Stimulated activated CD8-positive, alpha-beta memory T cell treated with anti-CD3 and anti-CD28 coated beads, Interleukin-4, amount 100 ng/mL, for 24 hours (primary cell): ENCODE measurements at places on chromosomes 1 and 21.

DNA sequence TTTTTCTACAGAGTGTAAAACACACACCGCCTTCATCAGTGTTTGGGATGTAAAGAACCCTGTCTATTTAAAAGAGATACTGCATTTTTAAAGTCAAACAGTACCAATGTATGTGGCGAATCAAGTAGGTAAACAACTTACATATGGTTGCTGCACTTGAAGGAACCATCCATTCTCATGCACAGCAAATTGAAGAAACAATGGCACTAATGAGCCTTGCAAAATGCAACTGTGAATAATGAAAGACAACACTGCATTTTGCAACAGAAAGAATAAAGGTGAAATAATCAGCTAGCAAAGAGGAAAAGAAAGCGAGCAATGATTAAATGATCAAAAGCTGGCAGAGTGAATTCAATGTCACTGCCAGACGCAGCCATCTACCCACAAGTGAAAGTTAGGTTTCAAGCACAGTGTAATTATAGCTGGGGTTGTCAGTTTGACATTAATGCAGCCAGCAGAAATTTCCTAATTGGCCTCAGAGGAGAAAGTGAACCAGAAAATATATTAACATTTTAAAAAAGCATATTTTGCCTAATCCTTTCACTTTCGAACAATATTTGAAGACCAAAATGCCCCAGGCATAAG is 10.9 kb upstream of the BARHL2 start:
- DNase-seq = no peak

DNA sequence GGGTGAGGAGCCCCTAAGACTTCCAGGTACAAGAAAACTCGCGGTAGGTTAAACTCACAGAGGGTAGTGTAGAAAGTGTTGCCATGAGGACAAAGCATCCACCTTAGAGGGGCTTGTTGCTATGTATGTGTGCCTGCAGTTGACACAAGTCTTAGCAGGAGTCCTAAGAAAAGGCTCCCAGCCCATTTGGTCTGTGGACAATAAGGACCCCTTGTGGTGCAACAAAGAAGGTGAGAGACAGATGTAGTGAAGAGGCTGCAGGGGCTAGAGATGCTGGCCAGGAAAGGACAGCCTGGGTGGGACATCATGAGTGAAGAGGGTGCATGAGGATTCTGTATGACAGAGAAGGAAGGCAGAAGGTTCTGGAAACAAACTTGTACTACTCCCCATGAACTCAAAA is 36.3 kb upstream of the IL10 start:
- DNase-seq = no peak

GRCh38 chr1:116950517-116951199 is 40.9 kb downstream of the PTGFRN start:
- DNase-seq = no peak

DNA sequence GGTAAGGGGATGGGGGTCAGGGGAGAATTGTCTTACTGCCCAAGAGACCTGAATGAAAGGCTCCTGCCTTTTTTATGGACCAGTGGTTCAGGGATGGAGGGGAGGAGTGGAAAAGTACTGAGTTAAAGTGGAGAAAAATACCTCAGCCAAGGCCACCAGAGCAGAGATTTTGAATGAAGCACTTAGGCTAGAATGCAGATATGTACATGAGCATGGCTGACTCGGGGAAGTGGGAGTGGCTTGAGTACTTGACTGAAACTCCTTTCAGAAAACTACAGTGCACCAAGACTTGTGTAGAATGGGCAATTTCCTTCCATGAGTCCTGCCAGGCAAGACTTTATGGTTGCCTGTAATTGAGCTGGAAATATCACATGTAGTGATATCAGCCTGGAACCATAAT is 429.6 kb upstream of the LRRC7 start:
- no peak for DNase-seq

DNA sequence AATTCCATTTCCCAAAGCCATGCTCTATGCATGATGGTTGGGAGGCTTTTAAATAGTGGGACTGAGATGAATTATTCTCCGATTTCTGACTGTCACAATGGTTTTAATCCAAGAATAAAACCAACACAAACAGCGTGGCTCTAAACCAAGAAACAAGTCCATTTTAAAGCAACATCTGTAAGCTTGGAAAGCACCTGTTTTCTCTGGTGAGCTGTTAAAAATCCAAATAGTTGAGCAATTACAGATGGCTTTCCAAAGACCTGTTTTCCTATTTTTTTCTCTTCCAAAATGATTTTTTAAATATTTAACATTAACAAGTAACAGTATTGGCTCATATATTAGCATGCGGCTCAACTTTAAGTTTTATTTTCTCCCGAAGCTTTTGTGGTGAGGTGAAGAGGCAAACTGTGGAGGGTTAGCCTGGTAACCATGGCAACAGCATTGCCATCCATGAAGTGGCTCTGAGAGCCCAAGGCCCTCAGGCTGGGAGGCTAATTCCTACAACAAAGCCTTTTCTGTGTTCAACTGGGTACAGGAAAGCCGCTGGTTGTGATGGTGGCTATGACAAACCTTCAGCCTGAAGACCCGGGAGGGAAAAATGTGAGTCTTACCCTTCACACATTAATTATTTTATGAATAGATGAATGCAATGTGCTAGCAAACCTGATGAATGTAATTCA is 56.7 kb upstream of the B3GALT5 start:
- no peak for DNase-seq

DNA sequence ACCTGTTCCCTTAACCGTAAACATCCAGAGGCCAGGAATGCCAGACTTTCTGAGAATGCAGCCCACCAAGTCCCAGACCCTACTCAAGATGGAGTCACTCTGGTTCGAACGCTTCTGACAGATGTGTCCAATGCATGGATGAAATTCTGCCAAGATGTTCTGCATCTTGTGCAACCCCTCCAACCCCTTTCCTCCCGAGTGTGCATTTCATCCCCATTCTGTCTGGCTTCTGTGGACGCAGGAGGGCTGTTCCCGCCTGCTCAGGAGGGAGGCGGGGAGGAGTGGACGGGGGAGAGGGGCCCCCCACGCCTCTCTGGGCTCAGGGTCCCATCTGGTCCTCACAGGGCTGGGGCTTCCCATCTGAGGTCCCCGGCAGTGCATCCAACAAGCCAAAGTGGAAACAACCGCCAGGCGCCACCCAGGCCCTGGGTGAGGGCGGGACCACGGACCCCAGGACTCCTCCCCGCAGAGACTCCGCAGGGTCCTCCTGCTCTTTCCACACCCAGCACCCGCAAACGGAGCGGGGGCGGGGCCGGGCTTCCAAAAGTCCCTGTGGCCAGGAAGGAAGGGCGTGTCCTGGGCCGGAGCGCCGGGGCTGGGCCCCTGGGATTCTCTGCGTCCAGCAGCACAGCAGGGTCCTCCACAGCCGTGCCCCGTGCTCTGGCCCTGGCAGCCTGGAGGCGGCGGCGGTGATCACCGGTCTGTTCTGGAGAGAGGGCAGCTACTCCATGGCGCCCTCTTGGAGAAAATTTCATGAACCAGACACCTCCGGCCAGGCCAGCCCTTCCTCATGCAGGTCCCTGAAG is 27.8 kb upstream of the SUMO3 start:
- DNase-seq = peak; percentile 54

DNA sequence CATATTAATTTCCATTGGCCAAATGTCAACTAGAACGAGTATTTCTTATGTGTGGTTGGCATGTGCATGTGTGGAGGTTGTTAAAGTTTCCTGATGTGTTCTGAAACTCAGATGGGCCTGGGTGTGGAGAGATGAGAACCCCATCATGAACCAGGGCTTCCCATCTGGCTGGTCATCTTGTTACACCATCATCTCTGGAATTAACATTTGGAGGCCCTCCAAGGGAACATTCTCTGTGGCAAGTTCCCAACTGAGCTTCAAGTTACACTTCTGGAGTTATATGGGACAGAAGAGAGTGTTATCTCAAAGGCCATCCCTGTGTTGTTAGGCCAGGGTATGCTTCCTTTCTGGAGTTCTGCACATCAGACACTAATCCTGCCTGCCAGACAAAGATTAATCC is 183.6 kb downstream of the TTLL7 start:
- DNase-seq = no peak

DNA sequence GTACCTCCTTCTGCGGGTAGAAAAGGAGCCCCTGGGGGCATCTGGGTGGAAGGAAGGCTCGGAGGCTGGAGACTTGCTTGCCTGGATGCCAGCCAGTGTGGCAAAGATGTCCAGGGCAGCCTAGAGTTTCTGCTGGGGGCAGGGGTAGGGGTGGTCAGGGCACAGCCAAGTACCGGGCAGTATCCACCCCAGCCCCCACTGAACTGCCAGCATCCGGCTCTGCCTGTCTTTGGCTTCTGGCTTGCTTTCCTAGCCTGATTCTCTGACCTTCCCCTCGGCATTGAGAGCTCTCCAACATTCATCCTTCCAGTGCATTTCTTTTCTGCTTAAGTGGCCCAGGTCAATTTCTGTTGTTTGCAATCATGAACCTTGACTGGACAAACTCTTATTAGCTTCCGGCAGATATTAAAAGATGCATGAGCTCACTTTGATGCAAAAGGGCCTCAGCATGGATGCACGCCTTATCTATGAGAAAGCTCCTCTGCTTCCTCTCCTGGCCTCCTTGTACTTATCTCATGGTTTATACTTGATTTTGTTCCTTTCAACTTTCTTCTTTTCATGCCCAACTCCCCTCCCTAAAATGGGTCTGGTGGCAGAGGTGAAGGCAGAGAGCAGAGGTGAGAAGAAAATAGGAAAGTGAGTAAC is 116.9 kb downstream of the HLCS start:
- DNase-seq = no peak

DNA sequence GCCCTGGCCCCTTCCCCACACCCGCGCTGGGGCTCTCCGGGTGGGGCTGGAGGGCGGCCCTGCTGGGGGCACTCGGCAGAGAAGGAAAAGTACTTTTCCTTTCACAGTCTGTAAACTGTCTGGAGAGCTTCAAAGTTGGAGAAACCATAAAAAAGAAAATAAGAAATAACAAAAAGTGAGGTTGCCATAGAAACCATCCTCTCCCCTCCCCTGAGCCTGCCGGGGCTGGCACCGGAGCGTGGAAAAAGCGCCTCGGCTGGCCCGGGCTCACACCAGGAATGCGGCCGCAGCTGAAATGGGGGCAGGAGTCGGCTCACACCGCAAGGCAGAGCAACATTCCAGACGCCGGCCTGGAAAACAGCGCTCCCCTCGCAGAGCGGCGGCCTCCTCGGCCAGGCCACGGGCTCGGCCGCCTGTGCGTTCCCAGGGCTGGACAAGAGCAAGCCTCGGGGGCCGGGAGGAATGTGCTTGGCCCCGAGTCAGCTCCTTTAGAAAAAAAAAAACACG is 69.2 kb downstream of the MORN1 start:
- DNase-seq = no peak
